ENCODE measurements at places on chromosomes 11 and 22. TPM values are rescaled to one million over a fixed set of nuclear protein-coding genes. Genes with fewer than 3 reads are reported as not detected.

BEST1 gene
- total RNA-seq, result not detected

CRYAB gene
- not detected for total RNA-seq

IFTAP gene
- total RNA-seq, result 1.9 TPM

SIDT2 gene
- 26.4 TPM for total RNA-seq

NAV2 gene
- 0.45 TPM for total RNA-seq

SCGB1C1 gene
- total RNA-seq, result not detected

OR9G4 gene
- not detected for total RNA-seq

STX3 gene
- 41.0 TPM for total RNA-seq

CSF2RB gene
- total RNA-seq, result 7.8 TPM

LIF gene
- 502 TPM for total RNA-seq

HEPHL1 gene
- not detected for total RNA-seq

MMP8 gene
- total RNA-seq, result not detected

MPZL3 gene
- total RNA-seq, result 16.5 TPM

TTC17 gene
- total RNA-seq, result 72.2 TPM

MMP13 gene
- not detected for total RNA-seq

DDX25 gene
- 0.09 TPM for total RNA-seq

Measured in T-helper 2 cell treated with Interferon-gamma antibody and Interleukin-4, amounts not matched to agents 100 ng/mL and 5 ng/mL, for 36 hours (primary cell).